ENCODE measurements at places on chromosomes 7 and 10.

DNA sequence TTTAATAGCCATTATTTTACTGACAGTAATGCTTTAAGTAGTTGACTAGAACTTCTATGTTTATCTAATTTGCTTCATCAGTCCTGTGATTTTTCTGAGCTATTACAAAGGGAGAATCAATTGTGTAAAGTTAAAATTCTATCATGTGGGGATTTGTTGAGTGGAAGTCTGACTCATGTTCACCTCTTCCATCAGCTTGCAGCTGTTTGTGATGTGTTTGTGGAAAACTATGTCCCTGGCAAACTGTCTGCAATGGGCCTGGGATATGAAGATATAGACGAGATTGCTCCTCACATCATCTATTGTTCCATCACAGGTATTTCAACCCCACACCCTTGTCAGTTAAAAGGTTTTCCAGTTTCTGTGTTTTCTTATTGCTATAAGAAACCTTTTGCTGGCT lies 59.9 kb downstream of the SUGCT start:
- no peak for ATAC-seq

- peak; percentile 57 for ATAC-seq
Observed at GRCh38 chr10:109895095-109895818, 28.1 kb downstream of the XPNPEP1 start.

GRCh38 chr7:102117743-102118142 lies 168.9 kb upstream of the SH2B2 start:
- ATAC-seq, result no peak

GRCh38 chr7:116691664-116692063 lies 19.7 kb downstream of the MET start:
- ATAC-seq, result no peak

- no peak for ATAC-seq
Observed at GRCh38 chr10:59934701-59935100, 28.3 kb upstream of the CCDC6 start.

DNA sequence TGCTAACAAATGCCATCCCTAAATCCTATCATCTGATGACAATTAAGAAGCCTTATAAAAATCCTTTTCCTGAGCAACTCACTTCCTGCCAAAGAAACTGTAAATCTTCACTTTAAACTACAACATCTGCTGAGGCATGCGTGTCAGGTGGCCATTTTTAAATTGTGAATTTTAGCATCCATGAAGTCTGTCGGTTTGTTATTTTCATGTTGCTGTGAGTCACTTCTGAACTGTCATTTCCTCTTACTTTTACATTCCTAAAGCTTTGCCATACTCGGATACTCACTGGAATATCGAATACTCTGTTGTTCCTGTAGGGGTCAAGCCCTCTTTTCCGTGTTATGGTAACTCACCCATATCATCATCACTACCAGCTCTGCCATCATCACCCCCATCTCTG lies 34.3 kb upstream of the TMEM26 start:
- ATAC-seq, result no peak

GRCh38 chr10:107072028-107072427 lies 92.5 kb downstream of the SORCS1 start:
- no peak for ATAC-seq

All from motor neuron (in vitro differentiated cells).